ENCODE measurements at places on chromosomes 6 and 20.
A peak's percentile ranks its signal among the peaks of the same experiment; 100 is the strongest.

- DNase-seq, result no peak
These were observed 125.0 kb upstream of the MLIP start for GRCh38 chr6:53986165-53986720.

GRCh38 chr6:38290133-38290799 lies 349.5 kb downstream of the BTBD9 start:
- DNase-seq, result no peak

DNA sequence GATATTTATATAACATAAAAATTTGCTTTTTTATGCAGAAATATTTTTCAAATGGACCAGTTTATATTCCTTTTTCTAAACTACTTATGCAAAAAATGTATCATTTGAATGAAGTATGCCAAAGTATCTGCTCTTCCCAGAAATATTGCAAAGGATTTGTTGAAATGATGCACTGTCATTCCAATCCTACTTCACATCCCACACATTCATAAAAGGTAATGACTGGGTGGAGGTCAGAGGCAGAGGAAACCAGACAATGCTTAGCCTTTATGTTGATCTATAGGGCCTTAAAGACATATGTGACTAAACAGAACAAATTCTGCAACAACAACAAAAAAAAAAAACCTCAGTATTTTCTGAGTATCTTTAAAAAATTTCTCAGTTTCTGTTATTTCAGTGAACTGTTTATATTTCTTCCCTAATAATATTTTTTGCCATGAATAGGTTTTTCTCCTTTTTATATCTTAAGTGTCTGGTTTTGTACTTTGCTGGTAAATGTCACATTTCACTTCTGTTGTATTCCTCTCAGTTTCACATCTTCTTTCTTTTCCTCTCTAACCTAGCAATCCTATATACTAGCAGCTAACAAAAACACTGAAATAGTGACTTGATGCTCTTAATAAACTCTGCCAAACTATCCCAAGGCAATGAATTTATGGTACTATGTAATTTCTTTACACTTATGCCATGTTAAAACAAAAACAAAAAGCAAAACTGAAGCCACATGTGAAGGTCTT lies 374.1 kb downstream of the BCKDHB start:
- no peak for DNase-seq

GRCh38 chr6:52233975-52234823 lies 10.1 kb downstream of the IL17F start:
- peak; percentile 41 for DNase-seq

DNA sequence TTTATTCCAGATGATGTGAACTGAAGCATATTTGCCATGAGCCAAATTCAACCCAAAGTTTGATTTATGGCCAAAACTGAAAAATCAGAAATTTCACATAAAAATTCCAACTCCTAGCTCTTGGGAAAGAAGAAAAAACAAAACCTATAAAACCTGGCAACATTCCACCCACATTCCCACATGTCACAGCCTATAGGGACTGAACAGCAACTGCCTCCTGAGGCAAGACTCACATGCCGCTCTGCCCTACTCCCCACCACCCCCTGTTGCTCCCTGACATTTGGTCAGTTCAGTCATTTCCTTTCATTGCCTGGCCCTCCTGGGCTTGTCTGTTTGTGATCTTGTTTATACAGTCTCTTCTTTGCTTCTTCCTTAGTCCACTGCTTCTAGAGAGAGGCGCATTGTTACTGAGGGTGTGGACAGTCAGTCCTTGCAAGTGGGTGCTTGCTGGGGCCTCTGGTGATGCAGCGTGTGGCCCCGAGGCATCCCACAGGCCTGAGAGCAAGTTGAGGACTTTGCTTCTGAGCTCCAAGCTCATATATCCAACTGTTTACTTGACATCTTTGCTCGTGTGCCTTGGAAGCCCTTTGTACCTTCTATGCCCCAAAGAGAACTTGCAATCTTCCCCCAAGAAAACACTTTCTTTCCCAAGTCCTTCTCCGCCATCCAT lies 31.4 kb downstream of the NFATC2 start:
- no peak for DNase-seq

DNA sequence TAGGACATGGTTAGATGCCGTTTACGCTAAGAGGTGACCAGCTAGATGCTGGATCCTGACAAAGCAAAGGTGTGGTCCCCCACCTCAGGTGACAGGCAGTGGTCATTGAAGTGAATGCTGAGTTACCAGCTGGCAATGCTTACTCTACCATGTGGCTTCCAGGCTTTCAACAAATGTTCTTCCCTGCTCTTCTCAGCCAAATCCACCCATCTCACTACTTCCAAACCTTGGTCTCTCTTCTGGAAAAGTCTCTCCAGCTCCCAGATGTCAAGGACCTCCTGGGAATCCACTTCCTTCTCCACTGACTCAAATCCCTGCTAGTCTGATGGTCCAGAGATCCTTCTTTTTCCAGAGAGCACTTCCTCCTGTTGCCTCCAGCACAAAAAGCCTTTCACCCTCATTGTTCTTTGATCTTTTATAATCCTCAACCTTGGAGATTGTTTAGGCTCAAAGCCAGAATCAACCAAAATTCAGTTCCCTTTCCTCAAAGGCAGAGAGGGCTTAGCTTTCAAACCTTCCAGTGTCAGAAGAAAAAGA lies 228.0 kb downstream of the ZNF217 start:
- DNase-seq, result no peak

DNA sequence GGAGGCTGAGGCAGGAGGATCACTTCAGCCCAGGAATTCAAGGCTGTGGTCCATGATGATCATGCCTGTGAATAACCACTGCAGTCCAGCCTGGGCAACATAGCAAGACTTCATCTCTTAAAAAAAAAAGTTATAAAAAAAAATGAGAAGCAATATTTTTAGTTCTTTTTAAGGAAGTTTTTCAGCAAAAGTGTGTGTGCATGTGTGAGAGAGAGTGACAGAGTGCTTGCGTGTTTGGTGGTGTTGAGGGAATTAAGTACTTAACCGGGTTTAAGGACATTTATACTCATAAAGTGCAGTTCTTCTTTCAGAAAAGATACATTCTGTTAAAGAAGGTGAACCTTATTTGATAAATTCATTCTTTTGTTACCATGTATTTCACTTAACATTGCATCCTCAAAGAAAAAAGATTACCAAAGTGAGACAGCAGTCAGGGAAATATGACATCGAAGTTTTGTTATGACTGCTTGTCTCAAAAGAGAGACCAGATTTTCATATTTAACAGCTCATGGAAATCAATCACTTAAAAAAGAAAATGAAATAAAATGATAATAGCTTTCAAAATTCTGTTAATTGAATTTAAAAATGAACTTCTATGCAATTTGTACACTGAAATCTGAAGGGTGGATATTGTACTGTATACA lies 254.7 kb downstream of the ARHGAP18 start:
- DNase-seq, result no peak

DNA sequence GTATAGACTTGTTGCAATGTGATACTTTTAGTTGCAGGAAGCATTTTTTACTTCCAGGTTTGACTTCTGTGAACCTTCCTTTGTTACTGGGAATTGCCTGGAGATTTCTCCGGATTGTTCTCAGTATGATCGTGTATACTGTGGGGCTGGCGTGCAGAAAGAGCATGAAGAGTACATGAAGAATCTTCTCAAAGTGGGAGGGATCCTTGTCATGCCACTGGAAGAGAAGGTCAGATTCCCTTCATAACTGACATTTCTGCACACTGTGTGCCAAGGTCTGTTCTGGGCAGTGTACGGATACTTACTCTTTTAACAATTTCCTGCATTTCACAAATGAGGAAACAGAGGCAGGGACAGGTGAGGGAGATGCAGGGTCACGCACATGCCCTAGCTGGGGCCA lies 9.7 kb downstream of the PCMTD2 start:
- no peak for DNase-seq

DNA sequence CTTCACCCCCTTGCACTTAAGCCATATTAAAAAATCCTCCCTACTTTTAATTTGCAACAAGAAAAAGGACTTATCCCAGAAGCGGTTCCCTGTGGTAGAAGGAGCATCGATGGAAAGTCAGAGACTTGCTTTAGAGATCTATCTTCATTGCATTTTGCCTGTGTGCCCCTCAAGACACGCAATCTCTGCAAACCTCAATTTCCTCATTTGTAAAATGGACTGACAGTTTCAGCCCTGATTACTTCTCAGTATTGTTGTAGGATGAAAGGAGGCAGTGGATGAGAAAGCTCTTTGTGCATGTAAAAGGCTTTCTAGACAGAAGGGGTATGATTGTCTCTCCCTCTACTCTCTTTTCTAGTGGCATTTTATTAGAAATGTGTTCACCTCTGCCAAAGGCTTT lies 410.2 kb downstream of the CDC5L start:
- no peak for DNase-seq

DNA sequence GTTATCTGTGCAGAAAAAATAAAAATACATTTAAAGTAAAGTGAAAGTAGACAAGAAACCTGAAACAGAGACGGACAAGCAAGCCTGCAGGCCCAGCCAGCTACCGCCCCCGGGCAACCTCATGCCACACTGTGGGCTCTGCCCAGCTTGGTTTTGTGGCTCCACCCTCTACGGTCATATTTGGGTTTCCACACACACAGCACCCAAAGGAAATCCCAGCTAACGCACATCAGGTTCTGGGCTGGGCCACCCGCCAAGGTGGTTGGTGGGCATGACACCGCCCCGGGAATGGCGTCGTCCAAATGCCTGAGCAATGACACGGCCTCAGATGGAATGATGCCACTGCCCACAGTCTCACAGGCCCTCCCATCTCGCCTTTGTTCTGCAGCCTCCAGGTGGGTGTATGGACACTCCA lies 22.9 kb downstream of the FAM110A start:
- DNase-seq, result peak; percentile 69

GRCh38 chr6:123515715-123516114 lies 121.0 kb downstream of the TRDN start:
- no peak for DNase-seq

DNA sequence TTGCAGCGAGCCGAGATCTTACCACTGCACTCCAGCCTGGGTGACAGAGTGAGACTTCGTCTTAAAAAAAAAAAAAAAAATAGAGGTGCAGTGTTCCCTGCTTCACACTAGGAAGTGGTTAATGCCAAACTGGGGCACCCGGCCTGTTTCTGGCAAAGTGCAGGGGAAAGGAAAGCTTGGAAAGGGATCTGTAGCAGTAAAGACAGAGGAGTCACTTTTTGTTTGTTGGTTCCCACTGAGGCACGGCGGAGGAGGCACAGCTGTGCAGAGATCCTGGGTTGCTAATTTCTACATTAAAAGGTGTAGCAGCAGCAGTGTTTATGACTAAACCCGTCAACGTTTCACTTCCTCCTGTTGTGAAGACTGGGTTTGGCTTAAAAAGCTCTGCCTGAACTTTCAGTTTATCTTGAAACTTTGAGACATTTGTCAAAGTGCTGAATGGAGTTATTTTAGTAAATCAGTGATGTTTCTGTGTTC lies 125.6 kb downstream of the CARMIL1 start:
- DNase-seq, result no peak

GRCh38 chr20:11204926-11205768 lies 531.3 kb upstream of the JAG1 start:
- no peak for DNase-seq

DNA sequence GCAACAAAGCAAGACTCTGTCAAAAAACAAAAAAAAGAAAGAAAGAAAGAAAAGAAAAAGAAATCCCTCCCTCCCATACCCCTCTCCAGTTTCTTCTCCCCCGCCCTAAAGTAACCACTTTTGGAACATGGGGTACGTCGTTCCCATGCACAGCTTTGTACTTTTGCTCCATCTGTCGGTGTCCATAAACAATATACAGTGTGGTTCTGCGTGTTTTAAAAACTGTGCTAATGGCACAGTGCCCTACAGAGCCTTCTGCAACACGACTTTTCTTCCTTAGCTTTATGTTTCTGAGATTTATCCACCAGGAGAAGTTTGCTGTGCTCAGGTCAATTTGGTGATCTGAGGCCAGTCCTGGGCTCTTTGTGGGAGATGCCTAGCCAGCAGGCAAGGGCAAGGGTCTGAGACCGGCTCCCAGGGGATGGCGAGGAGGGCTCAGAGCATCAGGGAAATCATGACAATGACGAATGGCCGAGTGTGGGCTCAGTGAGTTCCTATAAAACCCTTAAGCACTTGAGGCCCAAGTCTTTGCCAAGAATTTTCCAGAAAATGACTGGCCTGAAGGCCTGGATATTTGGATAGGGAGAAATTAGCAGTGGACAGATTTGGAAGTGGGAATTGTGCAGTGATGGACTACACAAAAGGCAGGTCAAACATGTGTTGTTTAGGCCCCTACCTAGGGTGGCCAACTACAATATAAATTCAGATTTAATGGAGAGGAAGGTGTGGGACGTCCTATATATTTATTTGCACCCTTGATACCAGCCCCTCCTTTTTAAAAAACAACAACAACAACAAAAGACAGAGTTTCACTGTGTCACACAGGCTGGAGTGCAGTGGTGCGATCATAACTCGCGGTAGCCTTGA lies 1.9 kb upstream of the BCAS4 start:
- DNase-seq, result no peak

GRCh38 chr20:21101932-21102575 lies 4.1 kb downstream of the LINC00237 start:
- no peak for DNase-seq

DNA sequence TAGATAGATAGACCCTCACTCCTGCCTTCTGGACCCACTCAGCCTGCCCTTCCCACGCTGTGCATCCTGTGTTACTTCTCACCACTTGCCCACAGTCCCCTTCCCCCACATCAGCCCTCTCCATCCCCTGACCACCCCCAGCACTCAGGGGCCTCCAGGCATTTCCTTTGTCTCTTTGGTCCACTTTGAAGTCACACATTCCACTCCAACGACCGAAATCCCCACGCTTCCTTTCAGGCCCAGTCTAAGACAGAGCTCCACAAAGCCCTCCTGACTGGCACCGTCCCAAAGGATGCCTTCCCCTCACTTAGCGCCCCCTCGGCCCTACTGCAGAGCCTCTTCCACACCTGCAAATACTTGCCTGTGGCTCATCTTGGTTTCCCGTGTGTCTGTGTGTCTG lies 83.8 kb downstream of the FOXF2 start:
- DNase-seq, result no peak

DNA sequence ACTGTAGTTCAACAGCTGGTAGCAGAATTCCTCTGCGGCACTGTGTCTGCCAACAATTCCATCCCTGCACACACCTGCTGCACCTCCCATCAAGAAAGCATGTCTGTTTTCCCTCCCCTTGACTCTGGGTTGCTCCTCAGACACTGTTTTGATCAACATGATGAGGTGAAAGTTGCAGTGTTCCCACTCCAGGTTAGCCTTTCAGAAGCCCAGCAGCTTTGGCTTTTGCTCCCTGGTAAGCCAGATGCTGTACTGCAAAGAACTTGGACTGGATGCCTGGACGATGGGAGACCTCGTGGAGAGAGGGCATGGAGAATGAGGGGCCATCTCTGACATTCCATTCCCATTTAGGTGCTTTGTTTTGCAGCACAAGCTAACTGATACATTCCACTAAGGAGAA lies 79.1 kb upstream of the MAFB start:
- no peak for DNase-seq
